ENCODE measurements at places on chromosomes 7 and 10. TPM values are rescaled to one million over a fixed set of nuclear protein-coding genes. Genes with fewer than 3 reads are reported as not detected.

Gene TMEM106B
- total RNA-seq, result 44.9 TPM

Gene LRGUK
- 0.13 TPM for total RNA-seq

Gene GHRHR
- not detected for total RNA-seq

Gene ADCYAP1R1
- total RNA-seq, result 10.2 TPM

Gene NANOS1
- total RNA-seq, result 8.0 TPM

Gene AKR1C8
- not detected for total RNA-seq

Gene FAM221A
- 13.3 TPM for total RNA-seq

Gene WASL
- 36.7 TPM for total RNA-seq

Gene HUS1
- 11.5 TPM for total RNA-seq

Gene DDC
- not detected for total RNA-seq

Gene NAT16
- total RNA-seq, result not detected

Gene CUTC
- 28.7 TPM for total RNA-seq

Gene GNAI1
- 84.3 TPM for total RNA-seq

Gene PLEKHS1
- total RNA-seq, result not detected

Gene CREB5
- total RNA-seq, result 9.5 TPM
